ENCODE measurements at places on chromosomes 11 and 22.

- no peak for DNase-seq
Observed at GRCh38 chr11:64919627-64920026, 2.6 kb upstream of the ATG2A start.

GRCh38 chr11:8871962-8872361, 39.0 kb upstream of the AKIP1 start:
- DNase-seq = no peak

GRCh38 chr11:118194835-118195627, 18.6 kb upstream of the SCN2B start:
- DNase-seq = peak; percentile 66

GRCh38 chr11:61954851-61955421, 4.8 kb downstream of the BEST1 start:
- DNase-seq = peak; percentile 92

DNA sequence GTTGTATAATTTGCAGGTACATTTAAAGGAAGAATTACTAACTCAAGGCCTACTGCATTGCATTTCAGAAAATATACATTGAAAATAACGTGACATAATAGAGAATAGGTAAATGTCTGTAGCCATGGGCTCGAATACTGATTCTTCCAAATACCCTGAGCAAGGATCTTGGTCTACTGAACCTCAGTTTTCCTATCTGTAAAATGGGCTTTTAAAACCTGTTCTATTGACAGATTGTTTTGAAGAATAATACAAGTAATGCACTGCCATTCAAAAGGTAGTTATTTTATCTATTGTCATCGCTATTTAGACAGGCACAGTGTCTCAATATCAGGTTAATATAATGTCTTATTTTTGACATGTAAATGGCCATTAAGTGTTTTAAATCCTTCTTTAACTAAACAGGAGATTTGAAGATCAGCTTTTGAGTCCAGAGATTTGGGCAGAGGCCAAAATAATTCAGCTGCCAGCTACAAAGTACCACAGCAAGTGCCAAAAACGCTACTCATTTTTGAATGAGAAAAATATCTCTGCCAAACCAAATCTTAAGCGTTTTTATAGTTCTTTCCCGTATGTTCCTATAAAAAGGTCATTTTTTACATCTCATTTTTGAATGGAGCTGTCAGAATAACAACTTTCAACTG, 56.7 kb downstream of the CTSC start:
- peak; percentile 23 for DNase-seq

DNA sequence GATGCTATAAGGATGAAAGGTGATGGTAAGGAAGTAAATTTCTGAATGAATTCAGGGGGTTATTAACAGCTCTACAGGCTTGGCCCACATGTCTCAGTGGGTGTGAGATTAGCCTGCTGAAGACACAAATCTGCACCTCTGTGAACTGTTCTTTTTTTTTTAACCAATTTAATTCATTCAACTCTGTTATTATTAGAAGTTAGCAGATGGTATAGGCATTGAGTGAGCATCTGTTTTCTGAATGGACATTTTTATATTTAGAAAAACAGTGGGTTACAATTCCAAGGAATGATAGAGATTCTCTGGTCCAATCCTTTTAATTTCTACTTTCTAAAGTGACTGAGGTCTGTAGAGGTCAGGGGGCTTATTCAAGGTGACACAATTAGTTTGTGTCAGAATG, 122.0 kb upstream of the SORL1-AS1 start:
- DNase-seq = no peak

GRCh38 chr11:45337583-45338360, 51.6 kb upstream of the SYT13 start:
- no peak for DNase-seq

GRCh38 chr22:37996079-37996478, 11.7 kb upstream of the SOX10 start:
- no peak for DNase-seq

DNA sequence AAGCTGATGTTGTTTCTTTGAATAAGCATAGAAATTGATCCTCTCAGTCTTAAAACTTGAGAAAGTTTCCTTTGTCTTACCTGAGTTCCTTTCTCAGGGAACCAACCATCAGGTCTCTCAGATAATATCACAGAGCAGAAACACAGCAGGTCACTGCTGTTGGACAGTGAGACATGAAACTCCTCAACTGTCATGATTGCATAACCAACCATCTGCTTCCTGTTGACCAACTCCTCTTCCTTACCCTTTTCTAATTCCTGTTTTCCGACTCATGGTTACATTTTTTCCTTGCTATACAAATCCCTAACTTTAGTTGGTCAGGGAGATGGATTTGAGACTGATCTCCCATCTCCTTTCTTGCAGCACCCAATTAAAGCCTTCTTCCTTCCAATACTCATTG, 845.3 kb downstream of the FAM181B start:
- DNase-seq = peak; percentile 19

- peak; percentile 93 for DNase-seq
Observed at GRCh38 chr11:95680169-95680929, 109.2 kb downstream of the FAM76B start.

GRCh38 chr11:2202071-2202899, 30.7 kb upstream of the TH start:
- no peak for DNase-seq

DNA sequence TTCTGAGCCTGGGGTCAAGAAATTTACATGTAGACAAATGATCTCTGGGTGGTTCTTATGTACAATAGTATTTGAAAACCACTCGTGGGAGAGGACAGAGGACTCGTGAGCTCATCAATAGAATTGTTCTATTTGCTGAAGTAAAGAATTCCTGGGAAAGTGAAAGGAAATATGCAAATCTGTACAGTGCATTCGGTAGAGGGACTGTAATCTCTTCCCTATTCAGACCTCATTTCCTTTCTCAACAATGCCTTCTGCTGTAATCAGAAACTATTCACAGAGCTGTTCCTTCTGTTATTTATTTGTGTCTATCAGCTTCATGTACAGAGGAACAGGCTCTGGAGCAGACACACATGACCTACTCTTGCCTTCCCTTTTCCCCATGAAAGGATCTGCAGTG, 709.4 kb upstream of the KIRREL3 start:
- no peak for DNase-seq

- peak; percentile 18 for DNase-seq
Observed at GRCh38 chr11:64372802-64373597, 14.0 kb downstream of the RPS6KA4 start.

- DNase-seq = no peak
Observed at GRCh38 chr22:22705328-22706100, 61.1 kb downstream of the GGTLC2 start.

DNA sequence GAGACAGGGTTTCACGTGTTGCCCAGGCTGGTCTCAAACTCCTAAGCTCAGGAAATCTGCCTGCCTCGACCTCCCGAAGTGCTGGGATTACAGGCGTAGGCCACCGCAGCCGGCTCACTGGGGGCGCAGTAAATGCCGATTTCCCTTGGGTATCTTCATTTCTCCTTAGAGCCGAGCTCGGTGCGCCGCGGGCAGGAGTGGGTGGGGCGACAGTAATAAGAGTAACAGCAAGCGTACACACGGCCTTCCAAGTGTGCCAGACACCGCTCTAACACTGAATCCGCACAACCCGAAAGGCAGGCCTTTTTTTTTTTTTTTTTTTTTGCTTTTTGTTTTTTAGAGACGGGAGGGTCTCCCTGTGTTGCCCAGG, 500 bp upstream of the ADSL start:
- DNase-seq = peak; percentile 42

GRCh38 chr11:120589376-120589775, 77.8 kb downstream of the GRIK4 start:
- no peak for DNase-seq

All from choroid plexus epithelial cell (primary cell).